Astrocyte (in vitro differentiated cells and primary cell): ENCODE measurements at places on chromosomes 11 and 22.

- no peak for DNase-seq
- H3K4me3 ChIP-seq = no peak overlapping the region
- no peaks in the 10 kb centered on the region for H3K36me3 ChIP-seq
- no peak overlapping the region for H3K27ac ChIP-seq
These were observed 126.4 kb downstream of the EHF start for GRCh38 chr11:34747251-34747650.

GRCh38 chr11:68842427-68843051 is 823 bp upstream of the CPT1A start:
- peaks cover 35% of the 10 kb centered on the region for H3K27me3 ChIP-seq
- H3K4me1 ChIP-seq = peaks cover 35% of the 10 kb centered on the region
- no peak overlapping the region for H3K27ac ChIP-seq
- H3K36me3 ChIP-seq = no peaks in the 10 kb centered on the region
- DNase-seq = no peak
- peak overlapping the region; percentile 53 for H3K4me3 ChIP-seq

DNA sequence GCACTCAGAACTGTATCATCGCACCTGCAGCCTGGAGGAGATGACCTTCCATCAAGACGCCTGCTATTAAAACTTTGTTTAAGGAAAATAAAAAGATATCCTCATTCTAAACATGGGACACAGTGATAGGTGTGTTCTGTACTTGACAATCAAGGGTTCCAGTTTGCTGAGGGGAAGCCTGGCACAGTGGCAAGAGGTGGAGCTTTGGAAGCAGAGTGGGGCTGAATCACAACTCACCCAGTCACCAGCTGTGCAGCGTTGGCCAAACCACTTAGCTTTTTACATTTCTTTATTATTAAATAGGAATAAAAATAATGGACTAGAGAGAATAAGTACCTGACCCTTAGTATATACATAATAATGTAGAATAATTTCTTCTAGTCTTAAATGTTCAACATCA is 220.7 kb downstream of the TENM4 start:
- H3K27ac ChIP-seq = no peak overlapping the region
- no peak overlapping the region for H3K4me3 ChIP-seq
- no peak for DNase-seq
- H3K36me3 ChIP-seq = no peaks in the 10 kb centered on the region
- no peaks in the 10 kb centered on the region for H3K27me3 ChIP-seq

GRCh38 chr11:95301474-95301873 is 70.5 kb upstream of the SESN3 start:
- H3K4me3 ChIP-seq = no peak overlapping the region
- no peaks in the 10 kb centered on the region for H3K4me1 ChIP-seq
- peak; percentile 71 for DNase-seq
- H3K27me3 ChIP-seq = no peaks in the 10 kb centered on the region
- no peak overlapping the region for H3K27ac ChIP-seq

DNA sequence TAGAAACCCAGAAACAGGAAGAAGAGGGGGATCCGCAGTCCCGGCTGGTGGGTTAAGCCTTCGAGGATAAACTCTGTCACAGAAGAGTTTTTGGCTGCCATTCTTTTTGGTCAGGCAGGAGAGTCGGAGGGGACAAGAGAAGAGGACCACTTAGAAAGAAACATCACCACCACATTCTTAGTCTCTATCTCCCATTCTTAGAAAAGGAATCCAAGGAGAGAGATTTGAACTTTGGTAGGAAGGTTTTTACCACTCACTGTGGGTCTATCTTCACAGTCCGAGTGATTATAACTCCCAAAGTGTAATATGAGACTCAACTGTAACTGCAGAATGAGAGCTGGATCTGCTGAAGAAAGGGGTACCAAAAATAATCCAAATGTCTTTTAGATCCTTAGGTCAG is at the start of gene OR8B12:
Gene OR8B12, minus strand, starts transcription at position 101 of the 400 bp plus-strand sequence. Its CDS starts 0 bp downstream, at position 101.
- no peaks in the 10 kb centered on the region for H3K4me1 ChIP-seq
- H3K27ac ChIP-seq = no peak within 1 kb of the TSS
- no peak within 1 kb of the TSS for H3K4me3 ChIP-seq
- no peaks in the 10 kb centered on the region for H3K27me3 ChIP-seq
- no peaks in the 10 kb centered on the region for H3K36me3 ChIP-seq
- DNase-seq = no peak

GRCh38 chr11:95330302-95330701 is 99.3 kb upstream of the SESN3 start:
- no peaks in the 10 kb centered on the region for H3K27me3 ChIP-seq
- H3K27ac ChIP-seq = no peak overlapping the region
- H3K4me3 ChIP-seq = no peak overlapping the region
- H3K4me1 ChIP-seq = no peaks in the 10 kb centered on the region
- no peaks in the 10 kb centered on the region for H3K36me3 ChIP-seq

DNA sequence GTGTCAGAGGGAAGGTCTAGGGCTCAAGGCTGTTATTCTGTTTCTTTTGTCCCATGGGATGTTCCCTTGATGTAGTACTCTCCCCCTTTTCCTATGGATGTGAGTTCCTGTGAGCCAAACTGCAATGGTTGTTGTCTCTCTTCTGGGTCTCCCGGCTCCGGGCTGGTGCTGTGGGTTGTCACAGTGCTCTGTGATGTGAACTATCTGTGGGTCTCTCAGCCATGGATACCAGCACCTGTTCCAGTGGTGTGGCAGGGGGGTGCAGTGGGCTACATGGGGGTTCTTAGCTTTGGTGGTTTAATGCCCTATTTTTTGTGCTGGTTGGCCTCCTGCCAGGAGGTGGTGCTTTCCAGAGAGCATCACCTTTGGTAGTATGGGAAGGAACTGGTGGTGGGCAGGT is 941.1 kb downstream of the KCNA4 start:
- DNase-seq = no peak
- no peaks in the 10 kb centered on the region for H3K36me3 ChIP-seq
- H3K27me3 ChIP-seq = no peaks in the 10 kb centered on the region
- no peaks in the 10 kb centered on the region for H3K4me1 ChIP-seq
- no peak overlapping the region for H3K27ac ChIP-seq

GRCh38 chr11:101867951-101868350 is 46.9 kb upstream of the CEP126 start:
- H3K4me3 ChIP-seq = no peak overlapping the region
- peak overlapping the region; percentile 66 for H3K27ac ChIP-seq
- H3K27me3 ChIP-seq = no peaks in the 10 kb centered on the region
- peak; percentile 65 for DNase-seq
- peaks cover 45% of the 10 kb centered on the region for H3K4me1 ChIP-seq

DNA sequence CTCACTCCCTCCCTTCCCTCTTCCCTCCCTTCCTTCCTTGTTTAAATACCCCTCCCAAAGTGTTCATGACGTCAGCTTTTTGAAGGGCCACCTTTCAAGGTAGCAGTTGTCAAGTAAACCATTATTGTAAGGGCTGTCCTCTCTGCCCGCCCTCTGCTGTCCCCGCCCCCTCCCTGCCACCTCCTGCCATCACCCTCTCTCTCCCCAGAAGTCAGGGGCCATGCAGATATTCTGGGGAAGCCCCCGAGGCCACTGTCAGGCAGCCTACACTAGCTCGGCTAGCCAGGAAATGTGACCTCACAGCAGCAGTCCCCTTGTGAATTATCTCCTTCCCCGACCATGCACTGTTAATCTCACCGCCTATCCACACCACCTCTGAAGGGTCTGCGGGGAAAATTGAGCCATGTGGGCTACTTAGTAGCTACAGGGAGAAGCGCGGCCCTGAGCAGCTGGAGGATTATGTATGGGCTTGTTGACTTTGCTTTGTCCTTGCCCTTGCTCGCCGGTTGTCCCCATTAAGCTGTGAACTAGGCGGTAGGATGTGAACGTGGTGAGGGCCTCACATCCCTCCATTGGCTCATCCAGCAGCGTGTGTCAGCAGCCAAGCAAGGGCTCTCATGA is 42.1 kb upstream of the ATXN10 start:
- DNase-seq = no peak
- H3K4me1 ChIP-seq = peaks cover 17% of the 10 kb centered on the region
- no peaks in the 10 kb centered on the region for H3K36me3 ChIP-seq
- no peak overlapping the region for H3K27ac ChIP-seq
- no peak overlapping the region for H3K4me3 ChIP-seq

DNA sequence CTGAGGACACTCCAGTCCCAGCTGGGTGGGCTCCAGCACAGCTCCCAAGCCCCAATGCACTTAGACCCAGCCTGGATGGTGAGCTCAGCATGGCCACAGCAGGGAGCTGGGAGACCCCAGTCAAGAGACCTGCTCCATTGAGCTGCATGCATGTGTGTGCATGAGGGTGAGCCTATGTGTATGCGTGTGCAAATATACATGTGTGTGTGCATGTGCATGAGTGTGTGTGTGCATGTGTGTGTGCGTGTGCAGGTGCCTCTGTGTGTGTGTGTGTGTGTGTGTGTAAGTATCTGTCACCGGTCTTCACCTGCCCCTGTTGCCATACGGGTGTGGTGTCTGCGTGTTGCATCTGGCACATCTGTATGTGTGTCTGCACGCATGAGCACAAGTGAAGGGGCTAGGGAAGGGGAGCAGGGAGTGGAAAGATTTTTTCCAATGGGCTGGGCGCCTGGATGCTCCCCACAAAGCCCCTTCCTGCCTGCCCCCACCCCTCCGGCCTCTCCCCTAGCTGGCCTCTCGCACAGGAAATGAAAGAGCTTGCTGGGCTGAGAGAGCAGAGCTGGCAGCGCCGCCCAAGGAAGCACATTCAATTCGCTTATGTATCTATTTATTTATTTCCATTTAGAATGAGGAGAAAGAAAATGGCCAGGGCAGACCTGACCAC is 4.1 kb downstream of the TSPAN32 start:
- H3K36me3 ChIP-seq = no peaks in the 10 kb centered on the region
- peaks cover 11% of the 10 kb centered on the region for H3K4me1 ChIP-seq
- H3K27ac ChIP-seq = no peak overlapping the region
- no peak overlapping the region for H3K4me3 ChIP-seq
- DNase-seq = no peak

GRCh38 chr22:28006271-28006670 is 87.2 kb upstream of the PITPNB start:
- no peaks in the 10 kb centered on the region for H3K27me3 ChIP-seq
- H3K36me3 ChIP-seq = no peaks in the 10 kb centered on the region
- no peak overlapping the region for H3K27ac ChIP-seq

GRCh38 chr11:21285104-21285503 is 615.7 kb downstream of the NELL1 start:
- H3K27ac ChIP-seq = no peak overlapping the region
- no peak overlapping the region for H3K4me3 ChIP-seq
- H3K4me1 ChIP-seq = no peaks in the 10 kb centered on the region
